ENCODE measurements at places on chromosomes 16 and 17.

DNA sequence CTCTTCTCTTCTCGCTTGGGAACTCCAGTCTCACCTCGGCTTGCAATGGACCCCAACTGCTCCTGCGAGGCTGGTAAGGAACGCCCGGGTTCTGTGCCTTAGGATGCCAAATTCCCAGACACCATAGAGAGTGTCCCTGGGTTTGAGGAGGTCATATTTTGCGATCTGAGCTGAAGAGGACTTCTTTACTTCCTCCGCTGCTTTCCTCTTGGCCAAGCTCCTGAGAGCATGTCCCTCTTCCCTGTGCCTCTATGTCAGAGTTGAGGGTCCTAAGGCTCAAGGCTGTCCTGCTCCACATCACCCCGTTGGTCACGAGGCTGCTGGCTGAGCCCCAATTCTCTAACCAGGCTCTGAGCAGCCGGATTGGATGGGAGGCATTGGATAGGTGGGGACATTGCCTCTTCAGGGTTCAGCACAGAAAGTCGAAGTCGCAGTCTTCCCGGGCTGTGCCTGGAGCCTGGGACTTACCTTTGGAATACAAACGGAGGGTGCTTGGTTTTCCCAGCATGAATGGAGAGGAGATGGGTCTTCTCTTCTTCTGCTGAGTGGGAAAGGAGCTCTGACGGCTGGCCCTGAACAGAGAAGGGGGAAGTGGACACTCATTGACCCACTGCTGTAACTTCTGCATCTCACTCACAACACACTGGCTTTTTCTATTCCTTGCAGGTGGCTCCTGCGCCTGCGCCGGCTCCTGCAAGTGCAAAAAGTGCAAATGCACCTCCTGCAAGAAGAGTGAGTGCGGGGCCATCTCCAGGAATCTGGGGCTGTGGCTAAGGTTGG is 416 bp downstream of the MT1H start:
- DNase-seq: no peak

DNA sequence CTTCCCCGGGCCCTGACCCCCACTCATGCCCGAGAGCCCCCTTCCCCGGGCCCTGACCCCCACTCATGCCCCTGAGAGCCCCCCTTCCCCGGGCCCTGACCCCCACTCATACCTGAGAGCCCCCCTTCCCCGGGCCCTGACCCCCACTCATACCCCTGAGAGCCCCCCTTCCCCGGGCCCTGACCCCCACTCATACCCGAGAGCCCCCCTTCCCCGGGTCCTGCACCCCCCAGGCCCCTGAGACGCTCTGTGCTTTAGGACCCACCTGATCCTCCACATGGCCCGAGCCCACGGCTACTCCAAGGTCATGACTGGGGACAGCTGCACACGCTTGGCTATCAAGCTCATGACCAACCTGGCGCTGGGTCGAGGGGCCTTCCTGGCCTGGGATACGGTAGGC is 6.8 kb downstream of the CTU2 start:
- no peak for DNase-seq

GRCh38 chr17:19418251-19418992 is 7.4 kb downstream of the RNF112 start:
- no peak for DNase-seq

GRCh38 chr17:79294459-79295071 is 219.9 kb downstream of the ENGASE start:
- DNase-seq: peak; percentile 56

DNA sequence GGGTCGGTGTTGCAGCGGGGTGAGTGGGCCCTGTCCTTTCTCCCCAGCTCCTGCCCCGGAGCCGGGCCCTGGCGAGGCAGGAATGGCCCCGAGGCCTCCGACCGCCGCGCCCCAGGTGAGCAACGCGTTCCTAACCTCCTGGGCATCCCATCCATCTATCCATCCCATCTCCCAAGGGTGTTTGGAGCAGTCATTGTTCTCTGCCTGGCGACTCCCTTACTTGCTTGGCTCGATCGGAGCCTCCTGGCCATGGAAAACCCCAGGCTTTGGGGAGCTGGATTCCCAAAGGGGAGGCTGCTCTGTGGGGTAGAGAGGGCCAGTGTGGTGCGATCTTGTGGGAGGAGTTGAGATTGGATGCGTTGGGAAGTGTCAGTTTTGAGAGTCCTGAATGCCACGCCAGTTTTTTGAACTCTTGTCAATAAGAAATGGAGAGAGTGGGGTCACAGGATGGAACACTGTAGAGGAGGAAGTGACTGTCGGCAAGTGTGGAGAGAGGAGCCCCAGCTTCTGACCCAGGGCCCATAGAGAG is 684 bp downstream of the ZFP90 start:
- DNase-seq: peak; percentile 22

DNA sequence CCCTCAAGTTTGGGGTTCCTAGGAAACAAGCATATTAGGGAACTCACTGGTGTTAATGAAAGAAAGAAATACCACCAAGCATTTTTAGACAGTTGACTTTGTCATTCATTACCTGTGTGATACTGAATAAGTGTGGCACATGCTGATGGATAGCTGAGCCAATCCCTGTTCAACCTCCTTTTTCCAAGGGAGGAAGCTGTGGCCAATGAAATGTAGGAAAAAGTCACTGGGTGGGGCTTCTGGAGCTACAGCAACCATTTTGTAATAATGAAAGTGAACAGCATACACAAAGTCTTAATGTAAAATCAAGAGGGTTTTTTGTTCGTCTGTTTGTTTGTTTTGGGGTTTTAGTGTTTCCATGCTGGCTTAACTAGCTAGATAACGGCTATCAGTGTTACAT is 254.3 kb upstream of the SALL1 start:
- no peak for DNase-seq
